ENCODE measurements at places on chromosomes 3 and 15.

GRCh38 chr15:100973351-100974111 lies 54.4 kb downstream of the LRRK1 start:
- DNase-seq, result no peak

DNA sequence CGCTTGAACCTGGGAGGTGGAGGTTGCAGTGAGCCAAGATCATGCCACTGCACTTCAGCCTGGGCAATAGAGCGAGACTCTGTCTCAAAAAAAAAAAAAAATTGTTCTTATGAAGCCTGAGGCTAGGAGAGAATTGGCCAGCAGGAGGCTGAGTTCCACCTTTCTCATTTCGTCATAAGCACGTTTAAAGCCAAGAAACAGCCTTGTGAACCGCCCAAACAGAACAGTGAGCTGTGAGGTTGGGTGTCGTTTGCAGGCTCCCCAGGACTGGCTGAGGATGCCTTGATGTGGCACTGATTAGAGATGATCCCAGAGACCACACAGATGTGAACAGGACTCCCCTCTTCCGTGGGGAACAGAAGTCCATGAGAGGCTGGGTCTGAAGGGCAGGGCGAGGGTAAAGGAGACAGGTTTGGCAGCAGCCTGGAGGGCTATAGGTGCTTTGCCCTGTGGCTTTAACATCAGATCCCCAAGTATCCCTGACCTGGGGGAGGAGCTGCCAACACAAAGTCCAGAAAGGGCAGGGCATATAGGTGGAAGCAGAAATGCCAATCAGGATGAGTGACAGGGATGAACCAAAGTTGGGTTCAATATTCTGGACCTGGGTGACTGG lies 52.9 kb downstream of the CLEC3B start:
- no peak for DNase-seq

DNA sequence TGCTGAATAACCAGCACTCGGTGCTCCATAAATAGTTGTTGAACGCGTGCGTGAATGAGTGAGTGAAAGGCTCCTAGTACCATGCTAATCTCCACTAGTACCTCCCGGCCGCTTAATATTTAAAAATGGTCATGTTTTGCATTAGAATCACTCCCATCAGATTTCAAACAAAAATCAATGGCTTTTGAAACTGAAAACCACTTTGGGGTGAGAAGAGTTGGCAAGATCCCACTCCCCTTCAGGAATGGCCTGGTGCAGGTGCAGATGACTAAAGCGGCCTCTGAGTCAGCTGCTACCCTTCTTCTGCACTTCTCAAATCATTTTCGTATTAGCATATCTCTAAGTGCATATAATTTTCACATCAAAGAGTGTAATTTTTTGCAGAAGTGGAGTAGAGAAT lies 425.3 kb upstream of the PROK2 start:
- DNase-seq, result no peak

GRCh38 chr15:43406189-43406588 lies 35.3 kb downstream of the TUBGCP4 start:
- no peak for DNase-seq

Data from activated CD8-positive, alpha-beta memory T cell treated with anti-CD3 and anti-CD28 coated beads for 4 hours (primary cell).